ENCODE measurements at places on chromosomes 7 and 10.
A peak's percentile ranks its signal among the peaks of the same experiment; 100 is the strongest.

DNA sequence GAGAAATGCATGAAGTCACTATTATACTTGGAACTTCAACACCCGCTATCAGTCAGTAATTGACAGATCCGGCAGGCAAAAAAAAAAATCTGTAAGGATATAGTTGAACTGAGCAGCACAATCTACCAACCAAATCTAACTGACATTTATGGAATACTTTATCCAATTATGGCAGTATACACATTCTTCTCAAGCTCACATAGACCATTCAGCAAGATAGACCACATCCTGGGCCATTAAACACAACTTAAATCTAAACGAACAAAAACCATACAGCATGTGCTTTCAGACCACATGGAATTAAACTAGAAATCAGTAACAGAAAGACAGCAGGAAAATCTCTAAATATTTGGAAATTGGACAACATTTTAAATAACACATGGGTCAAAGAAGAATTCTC, 112.7 kb downstream of the MPP7 start:
- no peak for DNase-seq

- no peak for DNase-seq
Observed at GRCh38 chr10:24962995-24963394, 10.6 kb upstream of the PRTFDC1 start.

- no peak for DNase-seq
Observed at GRCh38 chr7:122140918-122141317, 3.1 kb downstream of the AASS start.

DNA sequence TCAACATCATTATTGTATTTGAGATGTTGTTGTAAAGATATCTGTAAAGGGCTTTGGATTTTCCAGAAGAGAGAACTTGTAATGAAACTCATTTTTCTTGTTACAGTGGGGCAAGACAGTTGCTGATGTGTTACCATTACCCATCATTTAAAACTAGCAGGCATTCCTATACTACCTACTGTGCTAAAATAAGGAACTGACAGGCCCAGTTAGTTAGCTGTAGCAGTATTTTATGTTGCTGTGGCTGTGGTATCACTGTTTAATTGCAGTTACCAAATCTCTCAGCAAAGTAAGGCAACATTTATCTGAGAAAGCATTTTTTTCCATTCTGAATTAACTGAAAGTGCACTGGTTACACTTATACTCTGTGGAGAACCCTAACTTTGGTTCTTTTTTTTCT, 9.9 kb downstream of the ST7 start:
- DNase-seq = no peak

GRCh38 chr10:99869581-99870122, 87.2 kb downstream of the ABCC2 start:
- no peak for DNase-seq

DNA sequence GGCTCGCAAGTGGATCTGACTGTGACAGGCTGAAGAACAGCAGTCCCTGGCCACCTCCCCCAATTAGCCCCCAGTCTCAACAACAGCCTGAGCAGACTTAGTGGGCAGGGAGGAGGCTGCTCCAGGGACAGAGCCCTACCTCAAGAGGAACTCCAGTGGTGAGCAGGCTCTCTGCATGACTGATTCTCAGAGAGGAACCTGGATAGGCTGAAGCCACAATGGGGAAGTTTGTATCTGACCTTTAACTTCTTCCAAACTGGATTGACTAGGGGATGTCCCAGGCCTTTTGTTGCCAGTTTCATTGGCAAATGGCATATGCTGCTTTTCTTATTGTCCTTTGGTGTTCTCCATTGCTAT, 93.0 kb downstream of the ARHGAP22 start:
- DNase-seq = no peak

GRCh38 chr7:115914951-115915350, 115.6 kb downstream of the TFEC start:
- no peak for DNase-seq

GRCh38 chr7:143979359-143979758, 20.8 kb upstream of the OR6B1 start:
- DNase-seq = no peak

DNA sequence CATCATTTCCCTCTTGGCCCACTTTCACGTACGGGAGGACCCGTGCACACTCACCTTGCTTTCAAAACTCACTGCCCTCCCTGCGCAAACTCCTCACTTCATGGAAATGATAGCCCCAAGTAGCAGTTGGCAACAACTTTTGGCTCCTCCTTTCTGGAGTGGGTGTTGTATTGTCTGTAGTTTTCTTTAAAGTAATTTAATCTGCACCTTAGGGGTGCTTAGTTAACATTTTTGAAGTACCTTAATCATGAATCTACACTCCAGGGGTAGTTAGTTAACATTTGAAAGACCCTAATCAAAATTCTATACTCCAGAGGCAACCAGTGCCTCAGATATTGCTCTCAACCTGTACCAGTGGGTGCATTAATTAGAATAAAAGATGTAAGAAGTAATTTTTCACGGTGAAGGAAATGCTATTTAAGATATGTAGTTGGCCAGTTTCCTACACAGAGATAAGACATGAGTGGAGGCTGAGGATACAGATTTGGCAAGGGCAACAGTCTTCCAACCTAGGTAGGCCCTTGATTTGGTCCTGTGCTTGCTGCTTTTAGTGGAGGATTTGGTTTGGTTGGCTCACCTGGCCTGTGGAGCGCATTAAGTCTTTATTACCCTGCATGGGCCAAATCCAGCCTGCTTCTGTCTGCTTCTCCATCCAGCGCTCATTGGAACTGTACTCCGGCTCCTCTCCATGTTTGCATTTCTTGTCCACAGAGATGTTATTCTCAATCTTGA, 93.0 kb downstream of the EXOC4 start:
- no peak for DNase-seq

DNA sequence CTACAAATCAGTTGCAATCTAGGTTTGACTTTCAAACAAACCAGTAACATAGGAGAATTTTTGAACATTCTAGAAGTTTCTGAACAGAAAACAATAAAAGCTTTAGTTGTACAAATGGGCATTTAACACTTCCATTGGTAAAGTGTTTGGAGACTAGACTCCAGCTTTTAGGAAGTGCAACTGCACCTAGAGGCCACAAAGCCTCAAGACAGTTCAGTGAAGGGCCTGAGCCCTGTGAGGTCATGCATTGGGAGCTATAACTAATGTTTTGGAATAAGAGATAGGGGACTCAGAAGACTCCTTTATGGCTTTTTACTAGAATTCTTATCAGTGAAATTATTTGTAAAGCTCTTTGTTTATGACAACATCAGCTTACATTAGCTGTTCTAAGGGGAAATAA, 3.0 kb upstream of the EPHB6 start:
- no peak for DNase-seq

DNA sequence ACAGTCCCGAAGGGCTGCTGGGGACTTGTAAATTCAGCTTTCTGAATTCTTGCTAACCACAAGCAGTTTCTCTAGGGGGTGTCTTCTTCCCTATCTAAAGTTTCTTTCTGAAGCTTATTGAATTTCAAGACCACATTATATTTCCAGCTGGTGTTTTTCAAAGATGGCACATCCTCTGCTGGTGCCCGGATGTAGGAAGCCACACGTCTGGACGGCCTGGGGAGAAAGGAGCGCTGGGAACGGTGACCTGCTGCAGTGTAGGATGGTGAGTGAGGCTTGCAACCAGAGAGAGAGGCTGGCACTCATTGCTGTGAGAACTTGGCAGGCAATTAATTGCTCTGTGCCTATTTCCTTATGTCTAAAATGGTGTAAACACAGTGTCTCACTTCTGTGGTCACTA, 776.4 kb downstream of the TYW1 start:
- DNase-seq = no peak

GRCh38 chr7:70624500-70625103, 507.3 kb upstream of the GALNT17 start:
- DNase-seq = no peak

GRCh38 chr10:329361-330099, 194.3 kb downstream of the ZMYND11 start:
- DNase-seq = no peak

DNA sequence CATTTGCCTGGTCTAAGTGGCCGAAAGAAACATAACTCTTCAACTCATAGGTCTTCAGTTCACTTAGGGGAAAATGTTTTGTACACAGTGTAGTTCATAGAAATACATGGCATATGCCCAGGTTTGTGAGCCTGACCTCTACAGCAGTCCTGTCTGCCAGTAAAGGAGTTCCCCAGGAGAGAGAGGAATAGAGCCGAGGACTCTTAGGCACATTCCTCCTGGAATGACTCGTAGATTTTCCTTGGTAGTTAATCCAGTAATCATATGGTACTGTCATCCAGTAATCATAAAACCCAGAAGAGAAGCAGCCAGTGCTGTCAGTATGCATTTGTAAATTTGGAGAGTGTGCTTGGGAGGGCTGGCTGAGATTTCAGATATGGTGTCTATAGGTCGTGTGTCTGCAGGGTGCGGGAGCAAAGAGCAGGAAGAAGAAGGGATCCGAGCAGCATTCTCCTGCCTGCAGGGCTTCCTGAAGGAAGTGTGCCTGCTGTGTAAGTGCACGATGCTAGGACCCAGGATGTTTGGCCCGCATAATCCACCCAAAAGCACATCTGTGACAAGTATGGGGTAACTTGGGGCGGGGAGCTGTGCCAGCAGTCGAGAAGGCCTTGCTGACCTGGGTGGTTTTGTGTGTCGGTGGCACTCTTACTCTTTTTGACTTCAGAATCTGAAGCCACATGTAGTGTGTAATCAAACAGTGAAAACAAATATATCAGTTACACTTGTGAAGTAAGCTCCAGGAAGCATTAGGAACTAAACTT, 13.9 kb downstream of the EIF4H start:
- no peak for DNase-seq

- no peak for DNase-seq
Observed at GRCh38 chr7:2243458-2243857, 1.4 kb downstream of the NUDT1 start.

DNA sequence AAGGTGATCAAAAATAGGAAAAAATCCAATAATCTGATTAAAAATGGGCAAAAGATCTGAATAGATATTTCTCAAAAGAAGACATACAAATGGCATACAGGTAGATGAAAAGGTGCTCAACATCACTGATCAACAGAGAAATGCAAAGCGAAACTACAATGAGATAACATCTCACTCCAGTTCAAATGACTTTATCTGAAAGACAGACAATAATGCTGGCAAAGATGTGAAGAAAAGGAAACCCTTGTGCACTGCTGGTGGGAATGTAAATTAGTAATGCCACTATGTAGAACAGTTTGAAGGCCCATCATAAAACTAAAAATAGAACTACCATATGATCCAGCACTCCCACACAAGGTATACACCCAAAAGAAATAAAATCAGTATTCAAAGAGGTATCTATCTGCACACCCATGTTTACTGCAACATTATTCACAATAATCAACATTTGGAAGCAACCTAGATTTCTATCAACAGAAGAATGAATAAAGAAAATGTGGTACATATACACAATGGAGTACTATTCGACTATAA, 85.0 kb downstream of the LRRN3 start:
- DNase-seq = no peak

DNA sequence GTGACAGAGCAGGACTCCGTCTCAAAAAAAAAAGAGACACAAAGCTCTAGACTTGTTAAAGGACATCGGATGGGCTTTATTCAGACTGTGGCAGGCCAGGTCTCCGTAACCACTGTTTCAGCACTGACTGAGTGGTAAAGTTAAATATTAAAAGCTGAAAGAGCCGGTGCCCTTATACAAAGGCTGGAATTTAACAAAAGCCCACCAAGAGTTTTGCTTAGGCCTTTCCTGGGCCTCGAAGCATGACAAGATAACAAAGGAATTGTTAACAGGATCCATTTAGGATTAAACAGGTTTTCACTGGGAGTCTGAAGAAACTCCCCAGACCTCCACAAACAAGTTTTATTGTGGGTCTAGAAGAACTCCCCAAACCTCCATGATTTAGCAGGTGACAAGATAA, 727.8 kb downstream of the TYW1 start:
- no peak for DNase-seq

DNA sequence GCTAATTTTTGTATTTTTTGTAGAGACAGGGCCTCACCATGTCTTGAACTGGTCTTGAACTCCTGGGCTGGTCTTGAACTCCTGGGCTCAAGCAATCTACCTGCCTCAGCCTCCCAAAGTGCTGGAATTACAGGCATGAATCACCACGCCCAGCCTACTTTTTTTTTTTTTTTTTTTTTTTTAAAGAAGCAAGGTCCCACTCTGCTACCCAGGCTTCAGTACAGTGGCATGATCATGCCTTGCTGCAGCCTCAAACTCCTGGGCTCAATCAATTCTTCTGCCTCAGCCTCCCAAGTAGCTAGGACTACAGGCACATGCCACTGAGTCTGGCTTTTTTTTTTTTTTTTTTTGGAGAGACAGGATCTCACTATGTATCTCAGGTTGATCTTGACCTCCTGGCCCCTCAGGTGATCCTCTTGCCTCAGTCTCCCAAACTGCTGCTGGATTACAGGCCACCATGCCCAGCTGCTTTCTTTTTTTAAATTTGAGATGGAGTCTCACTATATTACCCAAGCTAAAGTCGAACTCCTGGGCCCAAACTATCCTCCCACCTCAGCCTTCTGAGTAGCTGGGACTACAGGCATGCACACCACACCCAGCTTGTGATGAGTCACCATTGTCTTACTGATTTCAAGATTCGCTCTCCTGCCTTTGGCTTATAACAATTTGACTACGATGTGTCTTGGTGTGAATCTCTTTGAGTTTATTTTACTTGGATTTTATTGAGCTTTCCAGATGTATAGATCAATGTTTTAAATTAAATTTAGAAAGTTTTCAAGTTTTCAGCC, 9.0 kb downstream of the RPEL1 start:
- no peak for DNase-seq

- DNase-seq = no peak
Observed at GRCh38 chr7:31416381-31416870, 75.9 kb upstream of the NEUROD6 start.

DNA sequence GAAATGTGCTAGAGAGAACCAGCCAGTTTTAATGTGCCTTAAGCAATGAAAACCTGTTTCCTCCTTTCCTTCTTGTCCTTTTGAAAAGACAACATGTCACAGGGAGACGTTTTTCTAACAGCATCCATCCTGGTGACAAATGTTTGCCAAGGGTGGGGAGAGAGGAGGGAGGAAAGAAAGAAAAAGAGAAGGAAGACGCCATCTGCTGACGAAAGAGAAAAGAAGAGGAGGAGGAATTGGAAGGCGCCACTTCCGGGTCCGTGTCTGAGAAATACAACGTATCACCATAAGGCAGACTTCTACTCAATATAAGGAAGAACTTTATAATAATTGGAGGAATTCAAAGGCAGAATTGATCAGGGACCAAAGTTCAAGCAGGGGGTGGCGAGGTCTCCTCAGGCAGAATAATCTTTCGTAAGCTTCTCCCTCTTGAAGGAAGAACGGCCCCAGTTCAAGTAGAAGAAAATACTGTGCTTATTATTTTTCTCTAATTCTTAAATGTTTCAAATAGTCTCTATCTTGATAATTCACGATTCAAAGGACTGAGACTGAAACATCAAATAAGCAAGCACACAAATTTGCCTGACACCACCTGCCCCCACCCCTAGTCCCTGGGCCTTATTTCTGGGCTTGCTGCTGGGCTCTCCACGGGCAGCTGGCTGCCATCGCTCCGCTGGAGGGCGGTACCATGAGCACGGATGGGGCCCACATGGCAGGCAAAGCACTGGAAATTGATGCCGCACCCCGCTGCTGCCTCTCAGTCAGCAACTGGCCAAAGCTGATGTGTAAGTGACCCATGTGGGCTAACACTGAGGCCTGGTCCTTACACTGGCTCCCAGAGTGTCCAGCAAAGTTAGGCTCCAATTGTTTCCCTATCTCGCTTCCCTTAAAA, 273.7 kb upstream of the KLF14 start:
- DNase-seq = peak; percentile 49

GRCh38 chr7:2205036-2205780, 27.5 kb downstream of the MAD1L1 start:
- DNase-seq = no peak

Data from activated CD4-positive, alpha-beta T cell treated with anti-CD3 and anti-CD28 coated beads for 24 hours (primary cell).